ENCODE measurements at places on chromosomes 11 and 22.

GRCh38 chr11:73317373-73317772 is 9.3 kb downstream of the ARHGEF17 start:
- no peak for DNase-seq

GRCh38 chr11:46534711-46535110 is 59.1 kb downstream of the AMBRA1 start:
- DNase-seq, result no peak

GRCh38 chr11:43376065-43376464 is 17.3 kb downstream of the TTC17 start:
- no peak for DNase-seq

DNA sequence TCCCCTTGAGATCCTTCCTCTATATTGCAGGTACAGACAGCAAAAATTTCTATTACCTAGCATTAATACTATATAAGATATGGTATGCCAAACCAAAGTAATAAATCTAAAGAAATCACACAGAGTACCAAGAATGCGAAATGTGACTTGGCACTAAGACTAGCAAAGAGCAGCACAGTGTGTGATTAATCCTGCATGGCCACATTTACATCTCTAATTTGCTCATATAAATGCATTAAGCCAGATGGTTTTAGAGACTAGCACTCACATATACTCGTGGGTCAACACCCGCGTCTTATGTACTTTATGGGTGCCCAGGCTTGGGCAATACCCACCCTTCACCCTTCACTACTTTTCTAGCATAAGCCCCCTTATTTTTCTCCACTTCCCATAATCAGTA is 213.2 kb downstream of the TTC28 start:
- no peak for DNase-seq

- DNase-seq, result no peak
Observed at GRCh38 chr11:119990309-119991021, 147.4 kb downstream of the TRIM29 start.

Data from kidney (tissue), 22 donors.